NCI-H2107 (cell line): ENCODE measurements at places on chromosomes 13 and 19.
A peak's percentile ranks its signal among the peaks of the same experiment; 100 is the strongest.

DNA sequence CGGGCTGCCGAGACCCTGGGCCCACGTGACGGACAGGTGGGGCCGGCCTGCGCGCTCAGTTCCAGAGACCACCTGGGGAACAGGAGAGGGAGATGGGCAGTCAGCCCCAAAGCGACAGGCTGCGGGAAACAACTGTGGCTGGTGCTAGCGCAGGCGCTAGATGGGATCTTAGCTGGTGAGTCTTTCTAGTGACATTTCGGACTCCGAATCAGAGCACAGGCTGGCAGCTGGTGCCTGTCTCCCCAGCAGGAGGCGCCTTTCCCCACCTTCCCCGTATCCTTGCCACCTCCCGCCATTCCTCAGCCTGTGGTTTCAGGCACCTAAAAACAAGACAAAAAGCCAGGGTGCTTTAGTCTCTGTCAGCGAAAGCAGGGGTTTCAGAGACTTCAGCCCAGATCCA is 19.4 kb upstream of the RANBP3 start:
- DNase-seq = no peak

DNA sequence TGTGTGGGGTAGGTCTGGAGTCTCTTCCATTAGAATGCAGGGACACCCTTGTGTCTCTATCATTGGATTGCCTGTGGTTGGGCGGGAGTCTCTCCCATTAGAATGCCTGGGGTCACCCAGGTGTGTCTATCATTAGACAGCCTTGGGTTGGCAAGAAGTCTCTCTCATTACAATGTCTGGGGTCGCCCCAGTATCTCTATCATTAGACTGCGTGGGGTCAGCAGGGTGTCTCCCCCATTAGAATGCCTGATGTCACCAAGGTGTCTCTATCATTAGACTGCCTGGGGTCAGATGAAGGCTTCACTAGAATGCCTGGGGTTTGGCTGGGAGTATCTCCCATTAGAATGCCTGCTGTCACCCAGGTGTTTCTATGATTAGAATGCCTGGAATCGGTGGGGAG is 1539.0 kb downstream of the UQCRFS1 start:
- DNase-seq = no peak

DNA sequence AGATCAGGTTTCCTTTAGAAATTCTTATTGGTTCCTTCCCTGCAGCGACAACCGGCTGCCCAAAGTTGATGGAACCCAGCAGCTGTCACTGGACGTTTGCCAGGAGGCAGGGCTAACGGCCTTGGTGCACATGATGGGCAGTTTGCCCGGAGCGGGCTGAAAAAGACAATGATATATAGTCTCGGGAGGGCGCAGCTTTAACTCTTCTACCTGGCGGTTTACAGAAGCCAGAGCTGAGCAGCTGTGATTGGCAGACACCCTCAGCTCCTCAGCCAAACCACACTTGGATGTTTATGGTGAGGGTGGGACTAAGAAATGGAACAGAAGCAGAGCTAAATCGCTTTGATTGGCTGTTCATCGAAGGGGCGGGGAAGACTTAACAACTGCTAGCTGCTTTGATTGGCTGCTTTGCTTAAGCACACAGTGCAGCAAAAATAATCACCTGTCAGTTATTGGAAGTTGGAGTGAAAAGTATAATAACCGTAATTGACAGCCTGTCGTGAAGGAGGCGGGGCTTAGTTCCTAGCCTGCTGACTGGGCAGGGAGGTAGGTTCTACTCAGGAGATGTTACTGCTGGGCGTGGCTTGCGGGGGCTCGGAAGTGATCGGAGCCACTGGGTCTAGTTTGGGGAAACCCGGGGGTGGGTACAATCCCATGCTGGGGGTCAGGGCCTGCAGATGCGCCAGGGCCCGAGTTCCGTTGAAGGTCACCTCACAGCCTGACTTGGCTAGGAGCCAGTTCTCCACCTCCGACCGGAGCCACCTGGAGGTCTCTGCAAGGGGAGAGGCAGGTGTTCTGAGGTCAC is 7.5 kb downstream of the EMP3 start:
- peak; percentile 94 for DNase-seq

- DNase-seq = no peak
These were observed 152.0 kb downstream of the NUFIP1 start for GRCh38 chr13:44837250-44837649.

- no peak for DNase-seq
These were observed 74.2 kb downstream of the IRS2 start for GRCh38 chr13:109712124-109712722.

DNA sequence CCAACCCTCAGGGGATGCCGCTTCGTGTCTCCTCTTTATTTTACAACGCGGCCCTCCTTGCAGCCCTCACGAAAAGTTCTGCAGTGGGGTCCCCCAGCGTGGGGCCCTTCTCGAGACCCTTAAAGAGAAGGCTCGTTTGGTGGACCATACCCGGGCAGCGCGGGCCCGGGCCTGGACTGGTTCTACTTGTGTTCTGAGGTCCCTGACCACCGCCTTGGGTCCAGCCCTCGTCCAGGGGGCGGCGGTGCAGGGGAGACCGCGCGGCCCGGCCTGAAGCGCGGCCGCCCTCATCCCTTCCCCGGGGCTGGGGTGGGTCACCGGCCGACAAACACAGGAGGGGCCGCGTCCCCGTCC is 400 bp upstream of the SERP2 start:
- DNase-seq = no peak

GRCh38 chr13:33087790-33088189 is 71.6 kb downstream of the KL start:
- DNase-seq = no peak

GRCh38 chr13:35874704-35875103 is 256.5 kb downstream of the DCLK1 start:
- no peak for DNase-seq
